ENCODE measurements at places on chromosomes 4 and X.

GRCh38 chr4:156298230-156298629, 344.6 kb upstream of the CTSO start:
- no peak for DNase-seq

GRCh38 chrX:19804151-19804550, 83.2 kb downstream of the SH3KBP1 start:
- no peak for DNase-seq

DNA sequence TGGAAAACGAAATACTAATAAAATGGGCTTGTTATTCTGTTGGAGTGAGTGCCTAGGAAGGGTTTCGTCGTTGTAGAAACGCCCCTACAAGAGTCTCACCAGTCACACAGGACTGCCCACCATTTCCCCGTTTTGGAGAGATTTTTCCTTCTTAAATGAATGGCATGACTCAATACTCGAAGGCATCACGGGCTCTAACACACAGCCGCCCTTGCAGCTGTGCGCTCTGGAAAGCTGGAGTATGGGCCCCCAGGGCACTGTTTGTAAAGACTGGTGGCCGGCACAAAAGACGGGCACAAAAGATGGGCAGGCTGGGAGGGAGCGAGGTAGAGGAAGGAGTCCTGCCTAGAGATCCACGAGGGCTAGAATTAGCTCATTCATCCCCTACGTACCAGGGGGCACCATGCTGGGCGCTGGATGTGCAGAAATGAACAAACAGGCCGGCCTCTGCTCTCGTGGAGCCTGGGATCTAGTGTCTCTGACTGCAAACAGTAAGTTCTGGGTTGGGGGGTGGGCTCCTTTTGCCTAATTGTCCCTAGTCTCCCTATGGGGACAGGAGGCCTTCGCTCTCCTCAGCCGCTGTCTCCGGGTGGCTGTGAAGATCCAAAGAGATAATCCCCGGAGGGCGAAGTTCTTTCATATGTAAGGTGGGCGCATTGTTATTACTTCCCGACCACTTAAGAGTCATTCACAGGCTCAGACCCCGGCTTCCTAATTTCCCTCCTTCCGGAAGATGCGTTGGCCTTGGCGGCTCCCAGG, 1.0 kb upstream of the SFRP2 start:
- DNase-seq, result no peak

- no peak for DNase-seq
Observed at GRCh38 chr4:78418406-78418805, 133.2 kb upstream of the ANXA3 start.

DNA sequence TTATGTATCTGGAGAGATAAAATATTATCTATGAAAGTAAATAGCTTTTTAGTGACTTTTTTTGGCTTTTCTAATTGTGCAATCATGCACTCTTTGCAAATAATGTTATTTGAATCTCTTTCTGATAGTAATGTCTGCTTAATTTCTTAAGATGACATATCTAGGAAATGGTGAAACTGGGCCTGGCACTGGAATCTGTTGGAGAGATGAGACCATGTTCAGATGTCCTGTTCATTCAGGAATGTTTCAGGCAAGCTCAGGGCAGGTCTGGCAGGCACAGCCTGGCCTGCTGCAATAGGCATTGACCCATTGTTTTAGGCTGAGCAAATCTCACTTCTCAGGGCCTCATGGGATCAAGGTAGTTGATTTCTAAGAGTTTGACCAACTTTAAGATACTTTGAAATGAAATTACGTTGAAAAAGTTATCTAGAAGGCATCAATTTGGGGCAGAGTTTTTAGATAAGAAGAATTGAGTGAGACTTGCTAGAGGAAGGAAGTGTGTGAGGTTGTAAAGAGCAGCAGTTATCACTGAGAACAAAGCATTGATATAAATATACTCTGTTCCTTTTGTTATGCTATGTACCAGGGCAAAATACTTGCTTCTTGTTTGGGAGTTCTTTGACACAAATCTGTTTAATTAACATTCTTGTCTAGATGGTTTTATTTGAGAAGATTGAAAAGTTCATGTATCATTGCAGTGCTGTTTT, 133.0 kb upstream of the LEF1 start:
- no peak for DNase-seq

DNA sequence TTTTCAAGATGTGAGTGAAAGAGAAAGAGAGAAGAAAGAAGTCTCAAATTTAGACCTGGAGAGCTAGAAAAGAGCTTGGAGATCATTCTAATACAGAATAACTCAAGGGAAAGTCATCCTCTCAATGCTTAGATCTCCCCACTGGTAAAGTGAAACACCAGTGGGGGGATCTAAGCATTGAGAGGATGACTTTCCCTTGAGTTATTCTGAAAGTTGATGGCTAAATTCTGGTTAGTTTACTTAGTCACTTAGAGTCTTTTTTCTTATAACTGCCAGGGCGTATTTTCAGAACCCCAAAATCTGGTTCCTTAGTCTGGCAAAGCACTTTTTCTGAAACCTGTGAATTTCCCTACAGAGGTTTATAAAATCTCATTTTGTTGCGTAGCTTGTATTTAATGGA, 198.6 kb downstream of the ARHGAP24 start:
- no peak for DNase-seq

- no peak for DNase-seq
Observed at GRCh38 chrX:132818638-132819037, 139.8 kb downstream of the HS6ST2 start.

- no peak for DNase-seq
Observed at GRCh38 chr4:3365326-3365725, 72.5 kb downstream of the RGS12 start.

GRCh38 chr4:126899331-126899801, 733.4 kb upstream of the INTU start:
- no peak for DNase-seq

- DNase-seq, result no peak
Observed at GRCh38 chr4:12393631-12394262, 965.1 kb upstream of the HS3ST1 start.

DNA sequence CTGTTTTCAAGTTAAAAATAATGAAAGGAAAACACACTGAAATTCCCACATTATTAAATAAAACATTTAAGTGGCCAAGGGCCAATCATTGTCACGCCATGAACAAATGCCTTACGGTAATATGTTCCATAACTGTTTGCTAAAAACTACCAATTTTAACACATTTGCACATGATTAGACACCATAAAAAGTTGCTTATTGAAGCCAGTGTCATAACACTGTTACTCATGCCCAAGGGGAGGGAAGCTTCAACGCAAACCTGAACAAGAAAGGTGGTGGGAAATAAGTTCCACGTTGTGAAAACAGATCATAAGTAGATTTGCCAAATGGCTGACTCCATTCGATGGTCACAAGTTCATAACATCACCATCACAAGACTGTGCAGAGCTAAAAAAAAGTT, 739.3 kb upstream of the FAM241A start:
- no peak for DNase-seq

GRCh38 chrX:124234348-124234747, 98.1 kb upstream of the TEX13D start:
- no peak for DNase-seq

GRCh38 chrX:32533848-32534247, 677.5 kb downstream of the DMD start:
- no peak for DNase-seq

- no peak for DNase-seq
Observed at GRCh38 chr4:33961761-33962160, 2282.6 kb downstream of the ARAP2 start.

DNA sequence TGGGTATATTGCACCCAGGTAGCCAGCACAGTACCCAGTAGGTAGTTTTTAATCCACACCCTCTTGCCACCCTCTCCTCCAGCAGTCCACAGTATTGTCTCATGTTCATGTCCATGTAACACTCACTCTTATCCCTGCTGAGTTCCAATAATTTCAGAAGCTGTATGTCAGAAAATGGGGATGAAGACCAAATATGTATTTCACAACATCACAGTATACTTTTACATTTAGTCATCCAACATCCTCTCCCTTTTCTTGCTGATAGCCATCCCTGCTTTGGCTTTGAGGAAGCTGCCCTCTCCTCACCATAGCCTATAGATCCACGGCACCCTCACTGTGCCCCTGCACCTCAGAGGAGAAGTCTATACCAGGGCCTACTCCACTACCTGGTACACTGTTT, 126.0 kb upstream of the LDB2 start:
- no peak for DNase-seq

DNA sequence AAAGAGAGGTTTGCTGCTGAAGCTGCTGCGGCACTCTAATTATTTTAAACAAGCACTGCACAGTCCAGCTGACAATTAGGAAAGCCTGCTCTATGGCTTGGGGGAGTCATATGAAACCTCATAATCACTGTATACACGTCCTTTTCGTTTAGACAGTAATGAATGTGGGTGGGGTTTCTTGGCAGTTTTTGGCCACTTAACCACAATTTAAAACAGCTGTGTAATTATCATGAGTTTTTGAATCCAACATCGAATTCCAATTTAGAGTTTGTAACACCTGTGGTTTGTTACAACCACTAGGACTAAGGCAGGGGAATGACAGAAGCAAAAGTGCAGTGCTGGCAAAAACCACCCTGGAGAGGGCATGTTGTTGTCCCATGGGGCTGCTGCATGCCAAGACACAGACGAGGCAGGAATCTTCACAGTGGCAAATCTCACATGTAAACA, 99.5 kb downstream of the CXXC4 start:
- DNase-seq, result no peak

- no peak for DNase-seq
Observed at GRCh38 chr4:164926301-164926700, 49.3 kb downstream of the APELA start.

- peak; percentile 48 for DNase-seq
Observed at GRCh38 chrX:13658602-13659001, 5.7 kb downstream of the TCEANC start.

- no peak for DNase-seq
Observed at GRCh38 chrX:148672517-148672916, 172.1 kb downstream of the AFF2 start.

DNA sequence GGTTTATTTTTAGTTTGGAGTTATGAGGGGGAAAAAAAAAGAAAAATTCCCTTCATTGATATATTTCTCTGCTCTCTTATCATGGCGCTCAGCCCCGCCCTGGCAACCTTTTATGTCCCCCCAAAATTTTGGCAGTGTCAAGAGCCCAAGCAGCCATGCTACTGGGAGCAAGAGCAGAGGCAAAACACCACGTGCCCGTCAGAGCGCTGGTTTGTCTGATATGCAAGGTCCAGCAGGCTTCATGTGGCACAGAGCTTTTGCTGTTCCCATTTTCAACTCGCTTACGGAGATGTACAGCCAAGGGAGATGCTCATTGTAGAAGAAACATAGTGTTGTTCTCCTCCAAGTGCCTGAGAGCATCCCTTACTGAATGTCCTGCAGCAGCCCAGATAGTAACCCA, 27.3 kb downstream of the SLITRK2 start:
- no peak for DNase-seq

- DNase-seq, result no peak
Observed at GRCh38 chr4:170008801-170009200, 17.4 kb downstream of the MFAP3L start.

Measured in NCI-H460 (cell line).